ENCODE measurements at places on chromosomes 1 and 21.

DNA sequence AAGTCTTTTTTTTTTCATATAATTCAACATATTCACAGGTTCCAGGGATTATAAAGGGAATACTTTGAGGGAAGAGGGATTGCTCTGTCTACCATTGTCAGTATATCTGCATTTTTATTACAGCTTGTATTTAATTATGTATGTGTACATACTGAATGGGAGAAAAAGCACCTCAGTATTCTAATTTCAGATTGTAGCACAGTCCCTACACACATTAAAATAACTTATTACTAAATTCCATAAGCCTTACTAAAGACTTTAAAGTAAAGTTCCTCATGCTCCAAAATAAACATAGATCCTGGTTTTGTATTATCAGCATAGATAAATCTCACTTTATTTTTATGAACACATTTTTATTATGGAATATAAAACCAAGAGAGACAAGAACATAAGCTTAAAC lies 134.2 kb downstream of the NCAM2 start:
- DNase-seq, result no peak

DNA sequence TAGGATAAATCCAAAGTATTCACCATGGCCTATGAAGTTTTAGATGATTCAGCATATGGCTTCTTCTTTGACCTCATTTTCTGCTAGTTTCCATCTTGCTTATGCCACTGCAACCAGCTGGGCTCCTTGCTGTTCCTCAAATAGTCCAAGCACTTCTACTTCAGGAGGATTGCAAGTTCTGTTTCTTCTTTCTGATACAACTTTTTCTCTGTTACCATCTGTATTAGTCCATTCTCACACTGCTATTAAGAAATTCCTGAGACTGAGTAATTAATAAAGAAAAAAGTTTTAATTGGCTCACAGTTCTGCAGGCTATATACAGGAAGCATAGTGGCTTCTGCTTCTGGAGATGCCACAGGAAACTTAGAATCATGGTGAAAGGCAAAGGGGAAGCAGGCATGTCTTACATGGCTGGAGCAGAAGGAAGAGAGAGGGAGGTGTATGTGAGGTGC lies 20.3 kb downstream of the PTGS2 start:
- no peak for DNase-seq

DNA sequence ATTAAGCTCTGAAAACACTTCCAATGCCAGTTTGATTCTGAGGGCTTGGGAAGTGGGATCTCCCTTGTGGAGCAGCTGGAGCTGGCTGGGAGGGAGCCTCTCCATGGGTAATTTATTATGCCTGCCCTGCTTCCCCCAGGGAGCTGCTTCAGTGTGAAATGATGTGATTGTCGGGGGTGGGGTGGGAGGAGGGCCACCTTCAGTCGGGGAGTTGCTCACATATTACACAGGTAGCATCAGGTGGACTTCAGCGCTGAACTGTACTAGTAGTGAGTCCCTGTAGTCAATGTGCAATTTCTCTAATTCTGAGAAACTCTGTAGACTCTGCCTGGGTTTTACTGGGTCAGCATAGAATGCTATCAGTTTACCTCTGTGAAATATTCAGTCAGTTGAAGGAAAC lies 12.8 kb downstream of the PLA2G2E start:
- no peak for DNase-seq

DNA sequence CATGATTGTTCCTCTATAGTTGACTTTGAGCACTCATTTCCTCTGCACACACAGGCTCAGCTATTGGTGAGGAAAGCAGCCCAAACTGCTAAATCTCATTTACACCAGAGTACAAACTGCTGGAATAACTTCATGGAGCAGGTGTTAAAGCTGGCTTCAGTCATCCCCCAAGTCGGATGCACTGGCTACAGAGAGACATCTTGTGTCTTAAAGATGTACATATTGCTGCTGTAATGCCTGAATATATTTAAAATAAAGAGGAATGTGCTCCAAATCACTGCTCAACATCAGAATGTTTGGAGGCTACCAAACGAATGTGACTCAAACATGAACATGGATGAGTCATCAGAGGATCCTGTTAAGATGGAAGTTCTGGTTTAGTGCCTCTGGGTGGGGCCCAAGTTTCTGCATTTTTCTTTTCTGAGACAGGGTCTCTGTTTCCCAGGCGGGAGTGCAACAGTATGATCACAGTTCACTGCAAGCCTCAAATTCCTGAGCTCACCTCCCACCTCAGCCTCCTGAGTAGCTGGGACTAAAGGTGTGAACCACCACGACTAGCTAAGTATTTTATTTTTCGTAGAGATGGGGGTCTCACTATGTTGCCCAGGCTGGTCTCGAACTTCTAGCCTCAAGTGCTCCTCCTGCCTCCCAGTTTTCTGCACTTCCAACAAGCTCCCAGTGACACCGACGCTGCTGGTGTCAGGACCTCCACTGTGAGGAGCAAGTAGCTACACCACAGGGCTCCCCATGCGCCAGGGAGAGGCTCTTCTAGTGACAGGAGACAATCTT lies 79.0 kb upstream of the KRTAP19-8 start:
- DNase-seq, result peak; percentile 86

- no peak for DNase-seq
These were observed 362.8 kb downstream of the KCNH1 start for GRCh38 chr1:210771131-210771530.

DNA sequence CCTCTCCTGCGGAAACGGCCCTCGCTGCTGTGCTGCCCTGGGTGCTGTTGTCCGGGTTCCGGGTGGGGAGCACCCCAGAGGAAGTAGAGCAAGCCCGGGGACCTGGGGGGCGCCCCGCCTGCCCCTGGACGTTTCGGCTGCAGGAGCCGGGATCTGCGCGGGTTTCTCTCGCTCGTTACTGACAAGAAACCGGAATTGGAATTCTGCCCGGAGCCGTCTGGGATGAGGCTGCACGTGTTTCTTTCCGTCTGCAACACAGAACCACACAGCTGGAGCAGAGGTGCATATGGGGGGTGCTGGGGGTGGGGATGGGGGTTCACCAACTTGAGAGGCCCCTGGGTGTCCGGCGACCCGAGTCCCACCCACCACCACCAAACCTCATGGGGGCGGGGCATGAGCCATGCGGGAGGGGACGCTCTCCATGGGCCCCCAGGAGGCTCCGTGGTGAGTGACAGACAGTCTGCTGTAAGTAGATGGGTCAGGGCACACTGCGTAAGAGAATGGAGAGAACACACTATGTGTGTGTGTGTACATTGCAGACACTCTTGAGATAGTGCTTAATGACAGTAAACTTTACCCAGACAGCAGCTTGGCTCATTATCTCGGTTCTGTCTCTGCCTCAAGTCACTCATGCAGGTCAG lies 261.4 kb upstream of the C1orf174 start:
- no peak for DNase-seq

DNA sequence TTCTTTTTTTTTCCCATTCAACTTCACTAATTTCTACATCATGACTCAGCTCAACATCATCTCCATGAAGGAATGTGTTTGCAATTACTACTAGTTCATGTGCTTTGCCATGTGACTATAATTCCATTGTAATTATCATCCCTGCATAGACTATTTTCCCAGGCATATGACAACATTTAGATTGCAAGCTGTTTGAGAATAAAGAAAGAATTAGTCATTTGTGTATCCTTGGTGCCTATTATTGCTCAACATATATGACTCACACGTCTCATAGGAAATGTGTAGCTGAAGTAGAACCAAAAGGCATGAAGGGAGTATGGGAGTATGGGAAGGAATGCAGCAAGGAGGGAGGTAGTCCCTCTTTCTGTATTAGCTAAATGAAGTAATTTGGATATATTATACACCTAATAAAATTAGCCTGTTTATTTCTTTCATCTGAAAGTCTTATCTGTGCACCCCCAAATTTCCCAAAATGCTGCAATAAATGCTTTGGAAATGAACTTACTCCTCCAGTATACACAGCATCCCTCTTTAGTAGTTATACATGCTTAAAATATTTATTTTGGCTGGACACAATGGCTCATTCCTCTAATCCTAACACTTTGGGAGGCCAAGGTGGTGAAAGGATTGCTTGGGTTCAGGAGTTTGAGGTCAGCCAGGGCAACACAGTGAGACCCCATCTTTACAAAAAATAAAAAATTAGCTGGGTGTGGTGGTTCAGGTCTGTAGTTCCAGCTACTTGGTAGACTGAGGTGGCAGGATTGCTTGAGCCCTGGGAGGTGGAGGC lies 316.9 kb upstream of the ADGRL4 start:
- DNase-seq, result peak; percentile 98

DNA sequence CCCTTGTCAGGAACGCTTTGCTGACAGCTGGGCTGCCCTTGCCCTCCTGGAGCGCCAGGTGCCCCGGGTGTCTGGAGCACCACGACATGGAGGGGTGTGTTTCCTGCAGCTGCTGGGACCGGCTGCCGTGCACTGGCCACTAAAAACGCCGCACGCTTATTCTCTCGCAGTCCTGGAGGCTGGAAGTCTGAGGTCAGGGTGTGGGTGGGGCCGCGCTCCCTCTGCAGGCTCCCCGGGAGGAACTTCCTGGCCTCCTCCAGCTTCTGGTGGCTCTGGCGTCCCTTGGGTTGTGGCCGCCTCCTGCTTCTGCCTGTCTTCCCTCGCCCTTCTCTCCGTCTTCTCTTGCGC lies 28.0 kb upstream of the PLCH2 start:
- no peak for DNase-seq

DNA sequence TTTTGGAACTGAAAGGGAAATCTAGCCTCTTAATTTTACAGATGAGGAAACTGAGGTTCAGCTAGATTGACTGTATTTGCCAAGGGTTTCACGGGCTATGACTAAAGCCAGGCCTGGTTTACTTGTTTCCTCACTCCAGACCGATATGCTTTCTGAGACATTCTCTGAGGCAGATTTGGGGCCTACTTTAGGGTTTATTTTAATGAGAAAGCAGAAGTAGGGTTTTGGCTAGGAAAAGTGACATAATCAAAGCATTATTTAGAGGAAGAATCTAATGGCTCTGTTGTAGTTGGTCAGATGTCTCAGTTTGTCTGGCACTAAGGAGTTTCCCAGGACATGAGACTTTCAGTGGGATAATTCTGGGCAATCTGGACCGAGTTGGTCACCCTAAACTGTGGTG lies 1.5 kb upstream of the RPTN start:
- no peak for DNase-seq

DNA sequence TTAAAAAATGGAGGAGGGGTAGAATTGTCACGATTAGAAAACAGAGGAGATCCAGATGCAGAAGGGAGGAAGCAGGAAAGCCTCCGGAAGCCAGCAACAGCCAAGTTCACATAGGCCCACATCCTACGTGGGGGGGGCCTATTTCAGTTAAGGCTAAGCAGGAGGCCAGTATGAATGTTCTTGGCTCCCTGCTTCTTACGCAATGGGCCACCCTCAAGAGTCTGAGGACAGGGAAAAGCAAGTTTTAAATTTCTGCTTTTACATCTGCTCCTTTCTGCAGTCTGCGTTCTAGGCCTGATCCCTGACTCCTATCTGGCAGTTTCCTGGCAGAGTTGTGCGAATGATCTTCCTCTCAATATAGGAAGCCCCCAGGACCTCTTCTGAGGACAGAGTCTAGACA lies 30.6 kb downstream of the RABIF start:
- peak; percentile 82 for DNase-seq

- DNase-seq, result peak; percentile 52
These were observed 10.2 kb downstream of the ADAM30 start for GRCh38 chr1:119885903-119886783.

DNA sequence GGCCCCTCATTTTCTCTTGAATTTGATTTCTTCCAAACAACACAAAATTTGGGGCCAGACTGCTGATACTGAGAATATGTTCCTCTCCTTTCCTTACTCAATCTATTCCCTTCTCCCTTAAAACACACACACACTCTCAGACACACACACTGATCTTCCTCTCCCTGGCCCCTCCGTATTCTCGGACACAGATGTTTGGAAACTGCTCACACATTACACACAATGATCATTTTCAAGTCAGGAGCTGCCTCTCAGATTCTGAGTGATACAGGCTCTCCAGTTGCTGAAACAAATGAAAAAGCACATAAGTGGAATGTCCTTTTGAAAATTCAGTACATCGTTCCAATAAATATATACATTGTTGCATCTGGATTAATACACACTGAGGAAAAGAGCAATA lies 161.3 kb downstream of the CLEC20A start:
- DNase-seq, result no peak

DNA sequence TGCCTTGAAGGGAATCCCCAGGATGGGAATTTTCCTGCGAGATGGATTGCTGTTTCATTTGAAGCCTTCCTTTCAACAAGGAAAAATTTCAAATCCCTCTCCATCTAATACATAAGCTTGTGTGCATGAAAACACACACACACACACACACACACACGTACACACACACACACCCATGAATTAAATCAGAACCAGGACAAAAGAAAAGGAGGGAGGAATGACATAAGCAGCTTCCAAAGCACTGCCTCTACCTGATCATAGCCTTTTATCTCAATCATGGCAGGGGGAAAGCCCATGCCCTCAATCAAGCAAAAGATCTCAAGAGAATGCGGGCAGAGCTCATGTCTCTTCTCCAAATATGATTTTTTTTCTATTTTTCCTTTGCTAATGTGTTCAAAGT lies 139.7 kb downstream of the SLC44A5 start:
- DNase-seq, result no peak

- DNase-seq, result no peak
These were observed 87.6 kb upstream of the SOD1 start for GRCh38 chr21:31571879-31572278.

- DNase-seq, result no peak
These were observed 2.2 kb downstream of the ATP1A2 start for GRCh38 chr1:160117709-160118183.

GRCh38 chr1:56286956-56287355 lies 292.4 kb downstream of the PLPP3 start:
- no peak for DNase-seq

DNA sequence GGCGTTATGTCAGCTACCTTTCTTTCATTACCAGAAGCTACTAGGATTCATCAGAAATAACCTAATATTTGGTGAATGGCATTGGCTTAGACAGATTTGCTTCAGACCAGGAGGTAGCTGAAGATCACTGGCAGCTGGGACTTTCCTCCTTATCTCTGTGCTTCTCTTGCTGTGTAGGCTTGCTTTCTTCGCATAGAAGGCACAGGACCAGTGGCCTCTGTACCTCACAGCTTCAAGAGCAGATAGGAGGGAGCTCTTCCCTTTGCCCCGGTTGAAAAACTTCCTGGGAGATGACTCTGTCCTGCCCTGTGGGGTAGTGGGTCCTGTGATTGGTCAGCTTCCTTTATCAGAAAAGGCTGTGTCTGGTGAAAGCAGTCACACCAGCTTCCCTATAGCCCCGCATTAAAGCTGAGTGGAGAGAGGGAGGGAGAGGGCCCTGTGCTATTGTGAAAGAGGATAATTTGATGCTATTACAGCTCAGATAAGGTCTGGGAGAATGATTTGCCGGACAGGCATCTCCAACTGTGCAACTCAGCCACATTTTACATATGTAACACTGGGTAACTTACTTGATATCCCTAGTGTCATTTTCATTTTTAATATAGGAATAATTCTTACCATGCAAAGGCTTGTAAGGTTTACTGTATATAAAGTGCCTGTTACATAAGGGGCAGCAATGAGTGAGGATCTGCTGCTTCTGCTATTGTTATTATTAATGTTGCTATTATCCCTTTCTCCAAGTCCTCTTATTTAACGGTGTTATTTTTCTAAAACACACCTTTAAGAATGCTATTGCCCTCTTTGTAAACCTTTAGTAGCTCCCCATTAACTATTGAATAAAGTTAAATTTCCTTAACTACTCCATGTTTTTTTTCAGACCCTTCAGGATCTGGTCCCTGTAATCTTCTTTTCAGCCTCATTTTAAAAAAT lies 31.6 kb downstream of the OSBPL9 start:
- DNase-seq, result peak; percentile 95

Measured in iris pigment epithelial cell (primary cell).